Peyer's patch (tissue), 4 donors: ENCODE measurements at places on chromosomes 4 and X.

GRCh38 chrX:134537179-134537955 lies 77.4 kb downstream of the HPRT1 start:
- DNase-seq, result no peak

GRCh38 chr4:58809948-58810347 lies 1699.8 kb upstream of the IGFBP7 start:
- DNase-seq, result no peak

DNA sequence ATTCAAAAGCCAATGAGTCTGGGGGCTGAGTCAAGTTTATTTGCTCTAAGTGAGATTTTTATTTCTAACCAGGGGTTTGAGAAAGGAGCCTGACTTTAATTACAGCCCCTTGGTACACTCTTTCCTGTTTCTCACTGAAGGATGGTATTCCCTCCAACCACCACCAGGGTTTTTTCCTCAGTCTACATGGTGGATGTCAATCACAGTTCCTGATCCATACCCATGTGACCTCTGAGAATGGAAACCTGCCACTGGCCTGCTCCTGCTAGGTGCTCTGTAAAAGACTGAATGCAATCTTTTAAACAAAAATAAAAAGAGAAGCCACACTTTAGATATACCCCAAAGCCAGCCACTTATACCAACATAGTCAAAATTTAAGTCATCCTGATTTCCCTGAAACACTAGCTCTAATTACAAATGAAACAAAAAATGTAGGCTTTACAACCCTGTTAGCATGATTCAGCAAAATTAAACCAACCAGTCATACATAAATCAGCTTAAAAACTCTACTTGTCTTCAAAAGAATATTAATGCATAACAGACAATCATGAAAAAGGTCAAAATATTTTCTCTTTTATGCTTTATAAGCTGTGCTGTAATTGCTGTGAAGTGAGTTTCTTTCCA lies 112.1 kb upstream of the NWD2 start:
- DNase-seq, result no peak

DNA sequence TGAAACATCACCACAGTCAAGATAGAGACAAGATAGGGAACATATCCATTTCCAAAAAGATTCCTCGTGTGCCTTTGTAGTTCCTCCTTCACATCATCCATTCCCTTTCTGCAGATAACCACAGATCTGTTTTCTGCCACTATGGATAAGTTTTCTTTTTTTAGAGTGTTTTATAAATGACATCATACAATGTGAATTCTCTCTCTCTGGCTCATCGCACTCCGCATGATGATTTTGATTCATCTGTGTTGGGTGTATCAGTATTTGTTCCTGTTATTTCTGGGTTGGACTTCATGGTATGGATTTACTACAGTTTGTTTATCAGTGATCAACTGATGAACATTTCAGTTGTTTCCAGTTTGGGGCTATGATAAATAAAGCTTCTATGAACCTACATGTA lies 23.2 kb upstream of the ANXA3 start:
- no peak for DNase-seq
